PC-3 (cell line): ENCODE measurements at places on chromosomes 1 and 21. TPM values are rescaled to one million over a fixed set of nuclear protein-coding genes. Genes with fewer than 3 reads are reported as not detected.

SPATA6 gene
- 0.40 and 2.8 TPM in 2 replicates for total RNA-seq

RASSF5 gene
- total RNA-seq = 15.5 and 16.0 TPM in 2 replicates

- DNase-seq = no peak
Observed at GRCh38 chr1:67619080-67619479, 65.9 kb upstream of the GADD45A start.

DCLRE1B gene
- total RNA-seq = 12.6 and 13.2 TPM in 2 replicates

GRCh38 chr1:94274561-94274960 is 37.2 kb upstream of the ARHGAP29 start:
- DNase-seq = no peak

- DNase-seq = peak; percentile 88
Observed at GRCh38 chr1:225896937-225897549, 8.1 kb upstream of the LEFTY1 start.

DMBX1 gene
- 1.7 and 2.4 TPM in 2 replicates for total RNA-seq

HORMAD1 gene
- total RNA-seq = not detected in 2 replicates

GRCh38 chr21:42429856-42430255 is 26.2 kb downstream of the UBASH3A start:
- no peak for DNase-seq

- DNase-seq = peak; percentile 3
Observed at GRCh38 chr1:184260382-184260781, 126.4 kb upstream of the C1orf21 start.

LAMC2 gene
- 105 and 127 TPM in 2 replicates for total RNA-seq

- DNase-seq = no peak
Observed at GRCh38 chr1:194473766-194474165, 1287.4 kb upstream of the B3GALT2 start.

IKBKE gene
- 27.0 and 28.3 TPM in 2 replicates for total RNA-seq
